ENCODE measurements at places on chromosomes 2 and 18.
A peak's percentile ranks its signal among the peaks of the same experiment; 100 is the strongest.

- no peak for DNase-seq
Measured at GRCh38 chr2:73890301-73891092, 2.3 kb upstream of the ACTG2 start.

DNA sequence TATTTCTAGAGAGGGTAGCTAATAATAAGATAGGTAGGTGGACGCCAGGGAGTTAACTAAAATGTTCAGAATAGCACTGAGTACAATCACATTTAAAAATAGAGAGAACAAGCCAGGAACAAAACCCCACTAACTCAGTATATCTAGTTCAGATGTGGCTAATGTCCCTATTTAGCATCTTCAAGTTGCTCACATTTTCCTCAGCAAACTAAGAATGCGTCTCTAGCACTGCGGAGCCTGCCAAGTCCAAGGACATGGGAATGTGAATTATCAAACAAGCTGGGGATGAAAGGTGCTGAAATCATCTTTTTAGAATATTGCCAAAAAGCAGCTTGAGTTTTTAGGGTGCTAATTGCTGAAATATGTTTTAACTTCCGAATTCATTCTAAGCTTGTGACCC lies 398.5 kb upstream of the FIGN start:
- DNase-seq = no peak

DNA sequence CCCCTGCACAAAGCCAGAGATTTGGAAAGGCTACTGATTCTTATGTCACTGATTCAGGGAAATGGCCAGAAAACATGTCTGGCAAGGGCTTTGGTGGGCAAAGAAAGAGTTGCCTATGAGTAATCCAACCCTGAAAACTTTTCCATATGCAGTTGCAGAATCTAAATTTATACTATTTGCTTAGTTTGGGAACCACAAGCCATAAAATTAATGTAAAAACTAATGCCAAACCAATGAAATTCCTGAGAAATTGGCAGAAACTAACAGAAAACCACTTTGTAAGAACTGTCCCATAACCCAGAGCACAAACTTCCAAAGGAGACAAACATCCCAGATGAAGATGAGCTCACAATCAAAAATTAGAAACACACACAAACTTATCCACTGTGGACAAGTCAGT lies 48.8 kb downstream of the TCF4 start:
- no peak for DNase-seq

DNA sequence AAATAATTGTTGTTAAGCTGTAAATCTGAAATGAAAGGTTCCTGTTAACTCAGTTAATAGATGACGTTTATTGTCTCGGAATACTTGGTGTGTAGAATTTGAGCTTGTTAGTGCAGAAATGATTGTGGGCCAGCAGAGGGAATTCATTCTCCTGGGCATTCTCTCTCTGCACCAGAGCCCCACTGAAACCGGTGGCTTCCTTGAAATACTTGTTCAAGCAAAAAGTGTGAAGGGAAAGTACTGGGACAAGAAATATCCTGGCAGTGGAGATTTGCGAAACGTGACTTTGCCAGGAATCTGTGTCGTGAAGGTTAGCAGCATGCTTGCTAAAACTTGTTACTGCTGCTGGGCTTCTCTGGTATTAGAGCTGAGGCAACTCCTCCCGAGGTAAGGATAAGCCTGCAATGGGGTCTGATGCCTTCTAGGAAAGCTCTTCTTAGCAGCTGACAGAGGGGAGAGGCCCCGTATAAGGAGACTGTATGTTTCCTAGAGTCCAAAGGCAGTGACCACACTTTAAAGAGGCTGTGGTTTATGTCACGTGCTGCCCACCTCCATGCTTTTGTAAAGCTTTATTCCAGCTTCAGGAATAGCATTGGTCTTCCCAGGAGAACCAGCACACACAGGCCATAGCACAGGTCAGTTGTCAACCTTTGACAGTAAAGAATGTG lies 2.0 kb downstream of the ITGA6 start:
- DNase-seq = peak; percentile 32

GRCh38 chr2:65314801-65315441 lies 87.3 kb downstream of the ACTR2 start:
- DNase-seq = no peak

- peak; percentile 56 for DNase-seq
Measured at GRCh38 chr18:49811151-49811938, 2.0 kb downstream of the ACAA2 start.

- no peak for DNase-seq
Measured at GRCh38 chr2:115369400-115369799, 927.0 kb downstream of the DPP10 start.

DNA sequence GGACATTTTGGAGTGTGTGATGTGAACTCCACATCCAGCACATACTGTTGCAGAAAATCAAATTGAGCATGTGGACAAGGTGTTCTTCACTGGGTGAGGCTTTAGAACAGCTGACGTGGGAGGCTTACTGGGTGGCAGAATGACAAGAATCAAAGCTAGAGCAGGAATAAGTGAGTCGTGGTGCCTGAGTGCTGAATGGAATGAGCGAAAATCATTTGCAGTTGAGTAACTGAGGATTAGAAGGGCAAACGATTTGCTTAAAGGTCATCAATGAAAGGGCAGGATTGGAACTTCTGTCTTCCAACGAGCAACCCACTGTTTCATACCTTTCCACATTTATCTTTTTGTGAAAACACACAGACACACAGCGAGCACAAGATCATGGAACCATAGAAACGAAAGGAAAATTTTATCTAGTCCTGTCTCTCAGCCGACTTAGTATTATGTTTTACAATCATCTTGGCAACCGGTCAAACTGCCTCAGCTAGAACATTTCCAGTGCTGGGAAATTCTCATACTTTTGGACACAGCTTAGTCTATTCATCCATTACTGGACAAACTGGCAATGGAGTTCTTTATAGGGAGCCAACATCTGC lies 7.2 kb upstream of the DAW1 start:
- DNase-seq = no peak

DNA sequence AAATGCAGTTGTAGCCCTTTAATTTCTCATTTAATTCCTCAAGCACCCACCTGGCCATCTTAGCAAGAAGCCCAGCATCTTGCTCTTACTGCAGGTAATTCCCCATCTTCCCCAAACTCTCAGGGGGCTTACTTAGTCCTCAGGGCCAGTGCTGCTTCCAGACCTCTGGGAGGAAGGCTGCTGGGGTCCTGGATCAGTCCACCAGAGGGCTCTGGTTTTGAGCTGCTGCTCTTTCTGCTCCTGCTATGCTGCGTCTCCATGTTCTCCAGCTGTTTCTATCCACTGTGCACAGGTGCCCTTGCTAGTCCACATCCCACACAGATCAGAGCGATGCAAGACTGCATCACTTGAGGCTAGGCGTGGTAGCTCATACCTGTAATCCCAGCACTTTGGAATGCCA lies 34.5 kb upstream of the TMEM87B start:
- no peak for DNase-seq

DNA sequence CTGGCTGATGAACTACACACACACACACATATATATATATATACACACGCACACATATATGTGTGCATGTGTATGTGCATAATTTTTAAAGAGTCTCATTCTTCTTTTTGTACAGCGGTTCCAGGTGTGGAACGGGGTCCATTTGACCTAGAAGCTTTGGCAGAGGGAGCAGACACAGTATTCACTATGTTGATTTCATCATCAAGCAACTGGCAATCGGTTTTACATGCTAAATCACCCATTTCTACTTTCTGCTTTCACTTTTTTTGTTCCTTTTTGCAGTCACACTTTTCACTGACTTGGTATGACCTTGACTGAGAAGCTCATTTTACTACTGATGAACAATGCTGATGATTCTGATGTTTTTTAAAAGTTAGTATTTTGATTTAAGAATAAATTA lies 63.0 kb upstream of the PGAP1 start:
- no peak for DNase-seq

GRCh38 chr2:204625135-204625534 lies 79.9 kb downstream of the PARD3B start:
- no peak for DNase-seq

DNA sequence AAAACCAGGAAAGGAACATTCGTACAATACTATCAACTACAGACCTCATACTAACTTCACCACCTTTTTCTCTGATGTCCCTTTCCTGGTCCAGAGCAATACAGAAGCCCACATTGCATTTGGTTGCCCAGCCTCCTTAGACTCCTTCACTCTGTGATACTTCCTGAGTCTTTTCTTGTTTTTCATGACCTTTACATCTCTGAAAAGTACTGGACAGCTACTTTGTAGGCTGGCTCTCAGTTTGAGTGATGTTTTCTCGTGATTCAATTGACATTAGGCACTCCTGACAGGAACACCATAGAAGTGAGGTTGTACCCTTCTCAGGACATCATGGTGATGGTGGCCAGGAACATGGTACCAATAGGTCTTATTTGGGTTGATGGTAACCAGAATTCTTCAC lies 185.9 kb upstream of the SLC39A10 start:
- no peak for DNase-seq

- DNase-seq = no peak
Measured at GRCh38 chr2:186220409-186220808, 265.7 kb upstream of the ZC3H15 start.

GRCh38 chr2:120669971-120670370 lies 65.7 kb upstream of the GLI2 start:
- no peak for DNase-seq

DNA sequence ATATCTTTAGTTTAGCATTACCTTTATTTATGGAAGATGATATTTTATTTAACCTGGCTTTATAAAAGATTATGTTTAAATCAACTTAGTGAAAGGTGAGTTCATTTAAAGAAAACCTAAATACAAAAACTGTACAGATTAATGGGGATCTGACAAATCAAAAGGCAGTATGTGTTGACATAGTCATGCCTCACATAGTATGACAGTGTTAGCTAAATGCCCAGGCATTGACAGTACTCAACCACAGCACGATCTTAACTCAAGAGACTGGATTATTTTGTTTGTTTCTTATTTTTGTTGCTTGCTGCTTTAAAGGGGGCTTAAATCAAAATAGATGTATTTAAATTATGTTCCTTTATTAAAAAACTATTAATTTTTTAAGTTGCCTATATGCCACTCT lies 7.8 kb downstream of the DOK6 start:
- no peak for DNase-seq
